Stimulated activated CD8-positive, alpha-beta memory T cell treated with anti-CD3 and anti-CD28 coated beads, Interleukin-4, amount 100 ng/mL, for 4 hours (primary cell): ENCODE measurements at places on chromosomes 1 and 21.

DNA sequence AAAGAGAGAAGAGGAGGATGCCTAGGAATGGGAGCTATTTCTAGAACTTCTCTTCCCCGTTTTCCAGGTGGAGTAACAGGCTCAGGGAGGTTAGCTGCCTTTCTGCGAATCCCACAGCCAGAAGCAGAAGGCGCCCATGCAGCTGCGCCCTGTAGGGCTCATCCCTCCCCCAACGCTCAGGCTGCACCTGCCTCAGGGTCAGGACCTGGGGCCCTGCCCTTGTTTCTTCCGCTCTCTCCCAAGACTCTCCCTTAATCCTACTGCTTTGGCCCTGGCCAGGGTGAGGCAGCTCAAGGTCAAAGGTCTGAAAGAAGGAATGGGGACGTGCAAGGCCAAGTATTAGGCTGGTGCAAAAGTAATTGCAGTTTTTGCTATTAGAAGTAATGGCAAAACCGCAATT lies 30.5 kb upstream of the PADI2 start:
- DNase-seq, result no peak

GRCh38 chr1:204275695-204276370 lies 62.0 kb upstream of the GOLT1A start:
- DNase-seq, result no peak

- no peak for DNase-seq
These were observed 86.1 kb upstream of the HIVEP3 start for GRCh38 chr1:42004860-42005259.

DNA sequence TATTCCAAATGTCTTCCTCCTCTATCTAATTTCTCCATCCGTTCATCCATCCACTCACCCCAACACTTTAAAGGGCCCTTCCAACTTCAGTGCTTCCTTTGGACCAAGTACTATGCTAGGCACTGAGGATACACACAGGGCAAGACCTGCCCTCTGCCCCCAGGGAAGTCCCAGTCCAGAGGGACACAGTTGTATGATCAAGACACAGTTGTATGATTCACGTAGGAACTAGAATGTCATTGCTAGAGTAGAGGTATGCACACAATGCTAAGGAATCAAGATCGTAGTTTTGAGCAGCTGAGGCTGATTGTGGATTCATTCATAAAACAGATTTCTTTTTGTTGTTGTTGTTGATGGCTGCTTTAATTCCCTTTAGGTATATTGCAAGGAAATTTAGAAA lies 11.6 kb upstream of the IER5 start:
- no peak for DNase-seq

- DNase-seq, result no peak
These were observed 480.2 kb upstream of the RUNX1 start for GRCh38 chr21:35529171-35529863.

DNA sequence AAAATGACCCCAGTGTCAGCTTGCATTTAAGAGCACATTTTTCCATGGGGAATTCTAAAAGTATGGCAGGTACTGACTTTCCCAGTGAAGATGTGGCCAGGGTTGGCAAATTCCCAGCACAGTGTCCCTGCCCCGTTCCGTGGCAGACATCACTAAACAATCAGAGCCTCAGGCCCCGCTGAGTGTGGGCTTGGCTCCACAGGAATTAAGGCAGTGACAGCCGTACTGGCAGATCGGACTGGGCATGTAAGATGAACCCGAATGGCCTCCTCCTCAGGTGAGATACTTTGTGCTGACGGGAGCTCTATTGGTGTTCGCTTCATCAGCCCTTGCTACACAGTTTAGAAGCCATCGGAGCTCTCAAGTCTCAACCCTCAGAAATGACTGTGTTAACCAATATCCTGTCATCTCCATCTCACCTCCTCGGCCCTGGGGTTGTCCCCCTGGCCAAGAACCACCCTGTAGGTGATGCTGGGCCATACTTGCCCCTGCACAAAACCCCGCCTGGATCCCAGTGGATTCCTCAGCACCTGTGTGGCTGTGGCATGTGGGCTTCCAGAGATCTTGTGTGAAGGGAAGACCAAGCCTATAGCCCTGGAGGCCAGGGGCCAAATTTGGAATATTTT lies 29.0 kb upstream of the ABCG1 start:
- no peak for DNase-seq

- DNase-seq, result no peak
These were observed 321.8 kb downstream of the ZP4 start for GRCh38 chr1:237568955-237569354.

- no peak for DNase-seq
These were observed 29.5 kb downstream of the LMO4 start for GRCh38 chr1:87358219-87358618.

GRCh38 chr1:205510951-205511330 lies 6.5 kb downstream of the CDK18 start:
- DNase-seq, result no peak

DNA sequence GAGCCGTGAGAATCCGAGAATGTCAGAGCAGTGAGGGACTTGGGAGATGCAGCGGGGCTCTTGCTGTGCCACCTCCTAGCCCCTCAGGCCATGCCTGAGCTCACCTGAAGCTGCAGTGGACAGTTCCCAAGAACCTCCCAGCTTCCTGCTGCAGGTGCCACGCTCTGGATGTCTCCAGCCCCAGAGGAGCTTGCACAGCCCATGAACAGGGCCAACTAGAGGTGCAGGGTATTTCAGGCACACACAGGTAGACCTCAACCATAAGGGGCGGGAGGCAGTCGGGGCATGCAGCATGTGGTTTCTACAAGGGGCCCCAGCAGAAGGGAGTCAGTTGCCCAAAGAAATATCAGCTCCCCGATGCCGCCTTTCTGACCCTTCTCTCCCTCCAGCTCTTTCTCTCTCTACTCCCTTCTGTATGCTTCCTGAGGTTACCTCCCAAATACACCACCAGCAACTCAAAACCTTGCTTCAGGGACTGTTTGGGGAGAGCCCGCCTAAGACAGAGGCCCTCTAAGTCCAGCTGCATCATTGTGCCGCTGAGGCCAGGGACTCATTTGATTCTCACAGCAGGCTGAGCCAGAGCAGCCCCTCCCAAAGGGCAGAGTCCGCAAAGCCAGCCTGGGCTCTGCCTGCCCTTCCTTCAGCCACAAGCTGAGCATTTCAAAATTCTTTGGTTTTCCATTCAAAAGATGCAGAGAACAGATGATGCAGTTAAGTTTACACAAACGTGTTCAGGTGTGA lies 209.8 kb downstream of the MATN1 start:
- no peak for DNase-seq

DNA sequence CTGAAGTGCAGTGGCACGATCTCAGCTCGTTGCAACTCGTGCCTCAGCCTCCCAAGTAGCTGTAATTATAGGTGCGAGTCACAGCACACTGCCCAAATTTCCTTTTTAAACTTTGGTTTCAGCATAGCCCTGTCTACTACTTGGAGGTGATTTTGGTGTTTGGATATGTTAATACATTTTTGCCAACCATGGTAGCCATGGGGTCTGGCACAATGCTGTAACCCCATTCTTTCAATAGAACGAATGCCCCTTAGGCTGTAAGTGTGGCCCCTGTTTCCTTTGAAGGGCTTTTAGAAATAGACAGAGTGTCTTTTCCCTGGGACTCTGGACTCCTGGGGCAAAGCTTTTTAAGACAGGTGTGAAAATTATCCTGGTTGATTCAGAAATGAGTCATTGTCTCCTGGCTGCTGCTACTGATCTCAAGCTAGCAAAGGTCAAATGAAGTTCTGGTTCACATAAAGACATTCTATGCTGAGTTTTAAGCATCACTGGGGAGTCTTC lies 141.1 kb upstream of the RUNX1 start:
- DNase-seq, result no peak

GRCh38 chr1:222897527-222898190 lies 82.8 kb downstream of the DISP1 start:
- DNase-seq, result no peak
